ENCODE measurements at places on chromosomes 3 and 15.
A peak's percentile ranks its signal among the peaks of the same experiment; 100 is the strongest.

- DNase-seq = no peak
These were observed 80.5 kb upstream of the SETMAR start for GRCh38 chr3:4222574-4223175.

- no peak for DNase-seq
These were observed 22.7 kb downstream of the CTNNB1 start for GRCh38 chr3:41222012-41222411.

DNA sequence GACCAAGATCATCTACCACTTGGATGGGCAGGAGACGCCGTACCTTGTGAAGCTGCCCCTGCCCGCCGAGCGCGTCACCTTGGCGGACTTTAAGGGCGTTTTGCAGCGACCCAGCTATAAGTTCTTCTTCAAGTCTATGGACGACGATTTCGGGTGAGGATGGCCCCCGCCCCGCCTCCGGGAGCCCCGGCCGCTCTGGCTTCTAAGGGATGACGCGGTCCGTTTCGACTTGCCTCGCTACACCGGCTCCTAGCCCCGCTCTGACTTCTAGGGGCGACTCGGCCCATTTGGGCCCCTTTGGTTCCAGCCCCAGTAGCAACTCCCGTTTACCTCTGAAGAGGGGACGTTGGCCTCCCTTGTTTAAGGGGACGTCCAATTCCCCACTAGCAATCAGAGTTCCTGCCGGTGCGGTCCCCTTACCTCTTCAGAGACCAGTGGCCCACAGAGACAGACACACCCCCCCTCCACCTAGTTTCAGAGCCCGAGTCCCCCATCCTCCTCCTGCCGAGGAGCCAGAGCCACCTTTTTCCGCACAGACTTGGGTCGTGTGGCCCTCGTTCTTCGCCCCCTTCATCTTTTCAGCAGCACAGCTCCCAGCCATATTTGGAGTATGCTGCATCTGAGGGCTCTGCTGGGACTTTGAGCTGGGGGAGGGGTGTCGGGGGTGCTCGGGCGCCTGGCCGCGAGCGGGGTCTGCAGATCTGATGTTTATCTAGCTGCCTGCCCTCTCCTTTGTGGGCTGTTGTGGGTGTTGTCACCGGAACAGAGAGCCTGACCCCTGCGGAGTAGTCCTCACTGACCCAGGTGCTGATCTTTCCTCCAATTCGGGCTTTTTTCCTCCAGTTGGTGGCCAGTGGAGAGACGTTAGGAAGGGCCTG, 706 bp downstream of the DVL3 start:
- DNase-seq = peak; percentile 72

DNA sequence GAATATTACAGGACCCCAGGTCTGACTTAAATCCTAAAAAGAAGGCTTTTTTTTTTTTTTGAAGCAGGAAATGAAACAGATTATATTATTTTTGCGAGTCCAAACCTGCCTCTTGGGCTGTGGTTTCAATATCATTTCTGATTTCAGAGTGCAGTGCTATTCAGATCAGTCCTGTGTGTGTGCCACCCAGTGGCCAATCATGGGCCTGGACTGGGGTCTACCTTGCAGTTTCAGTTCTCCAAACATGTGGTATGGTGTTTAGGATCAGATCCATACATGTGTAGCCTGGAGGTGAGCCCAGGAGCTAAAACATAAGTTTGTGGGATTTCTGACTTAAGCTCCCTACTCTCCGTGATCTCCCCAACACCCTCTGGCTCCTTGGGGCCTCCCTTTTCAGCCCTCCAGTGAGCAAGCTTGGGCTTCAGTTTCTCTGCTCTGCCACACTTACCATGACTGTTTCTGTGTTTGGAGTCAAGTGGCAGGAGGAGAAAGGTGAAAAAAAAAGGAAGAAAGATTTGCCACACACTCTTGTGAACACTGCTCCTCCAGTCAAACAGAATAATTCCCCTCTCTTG, 12.1 kb upstream of the THSD4 start:
- peak; percentile 29 for DNase-seq

DNA sequence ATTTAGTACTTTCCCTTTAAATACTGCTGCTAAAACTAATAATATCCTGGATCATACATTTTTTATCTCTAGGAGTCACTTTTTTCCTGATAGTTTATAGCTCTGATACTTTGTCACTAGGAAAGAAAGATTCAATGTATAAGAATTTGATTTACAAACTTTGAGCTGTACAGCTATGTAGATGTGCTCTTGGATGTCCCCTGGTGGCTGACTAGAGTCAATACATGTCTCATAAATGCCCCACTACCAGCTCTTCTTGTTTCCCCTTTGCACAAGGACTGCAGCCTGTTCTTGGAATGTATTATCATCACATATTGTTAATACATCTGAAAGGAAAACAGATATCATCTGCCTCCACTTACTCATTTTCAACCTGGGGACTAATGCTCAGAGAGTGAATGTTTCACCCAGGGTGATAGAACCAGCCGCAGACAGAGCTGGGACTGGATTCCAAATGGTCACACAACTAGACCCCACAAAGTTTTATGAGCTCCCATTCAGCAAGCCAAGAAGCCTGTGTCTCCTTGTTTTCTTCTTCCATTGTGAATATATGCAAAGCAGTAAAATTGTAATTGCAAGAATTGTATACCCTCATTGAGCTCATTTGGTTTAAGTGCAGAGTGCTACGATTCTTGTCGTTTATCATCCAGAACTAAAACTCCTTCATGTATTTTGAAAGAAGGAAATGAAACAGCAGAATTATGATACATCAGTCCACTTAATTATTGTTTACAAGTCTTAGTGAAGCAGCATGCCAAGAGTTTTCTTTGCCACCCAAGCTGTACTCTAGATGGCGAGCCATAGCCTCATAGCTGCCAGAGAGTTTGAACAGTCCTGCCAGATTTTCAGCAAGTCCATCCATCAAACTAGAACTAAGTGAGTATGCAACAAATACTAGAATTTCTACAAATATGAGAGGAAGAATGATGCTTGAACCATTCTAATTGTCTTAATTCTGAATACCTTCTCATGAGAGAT, 261.6 kb upstream of the LMCD1 start:
- peak; percentile 6 for DNase-seq

DNA sequence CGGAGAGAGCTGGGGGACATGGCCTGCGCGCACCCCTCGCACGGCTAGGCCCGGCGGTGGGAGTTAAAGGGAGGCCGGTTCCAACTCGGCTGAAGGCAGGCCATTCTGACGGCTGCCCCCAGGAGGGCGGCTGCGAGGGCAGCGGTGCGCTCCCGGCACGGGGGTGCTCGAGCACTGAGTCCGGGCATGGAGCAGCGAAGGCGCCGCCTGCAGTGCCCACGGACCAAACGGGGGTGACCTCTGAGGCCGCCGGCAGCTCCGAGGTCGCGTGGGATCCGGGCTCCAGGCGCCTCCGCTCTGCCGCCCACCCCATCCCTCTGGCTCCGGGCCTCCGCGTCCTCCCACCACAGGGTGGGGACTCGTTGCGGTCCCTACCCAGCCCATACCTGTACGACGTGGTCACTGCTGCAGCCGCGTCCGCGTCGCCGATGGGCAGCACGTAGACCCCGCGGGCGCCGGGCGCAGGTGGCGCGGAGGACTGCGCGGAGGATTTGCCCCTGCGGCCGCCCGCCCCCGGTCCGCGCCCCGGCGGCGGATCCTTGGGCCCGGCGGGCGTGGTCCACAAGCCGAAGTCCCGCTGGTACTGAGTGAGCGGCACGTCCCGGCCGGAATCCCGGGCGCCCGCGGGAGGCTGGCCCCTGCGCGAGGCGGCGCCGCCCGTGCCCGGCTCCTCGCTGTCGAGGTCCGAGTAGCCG, 469 bp downstream of the MAP6D1 start:
- DNase-seq = no peak

GRCh38 chr3:194030372-194030771, 105.6 kb upstream of the HES1 start:
- DNase-seq = no peak
